Lung microvascular endothelial cell (primary cell): ENCODE measurements at places on chromosomes 12 and 14. TPM values are rescaled to one million over a fixed set of nuclear protein-coding genes. Genes with fewer than 3 reads are reported as not detected.
A peak's percentile ranks its signal among the peaks of the same experiment; 100 is the strongest.

Gene SIX6
- total RNA-seq, result not detected in 2 replicates

Gene KLRC2
- total RNA-seq, result not detected in 2 replicates

Gene RNASE7
- total RNA-seq, result not detected in 2 replicates

Gene STYX
- total RNA-seq, result 15.9 and 20.6 TPM in 2 replicates

Gene KRT7
- 6.7 and 121 TPM in 2 replicates for total RNA-seq

Gene ADAM21
- total RNA-seq, result under 0.01 TPM in 2 replicates

Gene PIK3C2G
- total RNA-seq, result 0.22 and 2.0 TPM in 2 replicates

Gene CLEC2A
- not detected in 2 replicates for total RNA-seq

Gene LTB4R2
- 2.0 and 2.8 TPM in 2 replicates for total RNA-seq

Gene PIANP
- total RNA-seq, result not detected in 2 replicates

Gene TSPAN8
- total RNA-seq, result not detected in 2 replicates

- no peak for DNase-seq
Measured at GRCh38 chr14:68399971-68400370, 392.9 kb downstream of the ZFP36L1 start.

GRCh38 chr14:99125616-99126431 is 146.2 kb downstream of the BCL11B start:
- DNase-seq, result no peak

DNA sequence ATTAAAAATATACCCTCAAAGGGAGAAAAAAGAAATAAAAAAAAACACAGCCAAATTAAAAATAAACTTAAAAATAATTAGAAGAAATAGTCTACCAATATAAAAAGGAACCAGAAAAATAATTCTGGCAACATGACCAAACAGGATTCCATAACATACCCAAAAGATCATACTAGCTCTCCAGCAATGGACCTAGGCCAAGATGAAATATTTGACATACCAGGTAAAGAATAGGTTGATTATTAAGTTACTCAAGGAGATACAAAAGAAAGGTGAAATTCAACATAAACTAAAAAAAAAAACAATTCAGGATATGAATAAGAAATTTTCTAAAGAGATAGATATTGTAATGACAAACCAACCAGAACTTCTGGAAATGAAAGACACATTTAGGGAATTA is 121.3 kb upstream of the SCAF11 start:
- DNase-seq, result no peak

GRCh38 chr14:89078021-89078795 is 253.8 kb downstream of the TTC8 start:
- no peak for DNase-seq

DNA sequence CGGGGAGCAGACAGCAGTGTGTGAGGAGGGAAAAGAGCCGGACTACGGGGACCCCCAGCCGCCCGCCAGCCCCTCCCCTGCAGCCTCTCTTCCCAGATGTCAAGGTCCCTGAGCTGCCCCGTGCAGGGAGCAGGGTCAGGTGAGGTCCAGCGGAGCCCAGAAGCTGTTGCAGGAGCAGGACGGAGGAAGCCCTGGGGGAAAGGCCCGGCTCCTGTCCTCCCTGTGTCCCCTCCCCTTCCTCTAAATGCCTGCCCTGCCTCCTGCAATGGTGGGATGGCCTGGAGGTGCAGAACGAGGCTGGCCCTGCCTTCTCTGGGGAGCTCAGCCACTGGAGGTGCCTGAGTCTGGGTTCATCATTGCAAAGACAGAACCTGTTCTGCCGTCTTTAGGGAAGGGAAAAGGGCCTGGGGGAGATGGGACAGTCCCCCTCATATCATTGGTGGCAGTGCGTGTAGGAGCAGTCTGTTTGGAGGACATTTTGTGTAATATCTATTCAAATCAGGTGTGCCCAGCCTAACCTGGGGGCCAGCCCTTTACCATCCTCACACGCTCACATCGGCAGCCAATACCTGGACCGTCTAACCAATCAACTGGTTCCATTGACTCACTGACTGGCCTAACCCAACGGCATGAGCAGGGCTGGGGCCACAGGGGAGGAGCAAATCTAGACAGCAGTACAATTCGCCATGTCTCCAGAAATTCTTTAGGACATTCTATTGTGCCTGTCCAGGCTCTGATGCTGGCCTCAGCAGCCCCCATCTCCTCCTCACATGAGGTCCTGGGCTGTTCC is 364.1 kb upstream of the SFSWAP start:
- DNase-seq, result no peak

DNA sequence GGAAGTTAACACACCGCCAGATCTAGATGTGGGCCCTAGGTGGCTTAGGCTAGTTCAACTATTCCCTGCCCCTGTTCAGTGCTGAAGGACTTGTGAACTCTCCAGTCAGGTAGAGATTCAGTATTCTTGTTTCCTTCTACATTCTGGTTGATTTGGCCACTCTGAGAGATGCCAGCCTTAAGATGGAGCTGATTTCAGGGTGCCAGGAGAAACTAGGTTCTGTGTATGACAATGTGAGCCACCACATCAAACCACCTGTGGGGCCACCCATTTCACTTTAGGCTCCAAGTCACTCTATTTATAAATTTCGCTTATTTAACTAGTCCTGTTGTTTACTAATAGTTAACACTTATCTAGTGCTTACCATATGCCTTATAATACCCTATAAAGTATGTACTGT is 26.0 kb downstream of the FRMD6 start:
- no peak for DNase-seq

GRCh38 chr14:95274279-95274678 is 45.4 kb downstream of the CLMN start:
- DNase-seq, result no peak

GRCh38 chr12:72499244-72499643 is 227.1 kb downstream of the TRHDE start:
- DNase-seq, result no peak

DNA sequence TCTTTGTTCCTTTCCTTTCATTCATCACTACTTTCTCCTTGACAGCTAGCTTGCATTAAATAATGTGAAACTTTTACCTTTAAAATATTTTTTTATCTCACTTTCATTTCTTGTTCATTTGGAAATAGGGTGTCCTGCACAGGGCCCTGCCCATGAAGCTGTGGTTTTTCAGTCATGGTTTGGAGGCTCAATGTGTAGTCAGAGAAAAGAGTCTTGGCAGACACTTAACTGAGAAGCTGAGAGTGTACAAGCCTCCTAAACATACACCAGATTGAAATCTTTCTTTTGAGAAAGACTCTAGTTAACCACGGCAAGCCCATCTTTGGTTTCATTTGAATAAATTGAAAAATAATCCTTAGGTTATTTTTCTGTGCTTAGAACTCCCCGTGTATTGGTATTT is 74.2 kb downstream of the KICS2 start:
- no peak for DNase-seq

DNA sequence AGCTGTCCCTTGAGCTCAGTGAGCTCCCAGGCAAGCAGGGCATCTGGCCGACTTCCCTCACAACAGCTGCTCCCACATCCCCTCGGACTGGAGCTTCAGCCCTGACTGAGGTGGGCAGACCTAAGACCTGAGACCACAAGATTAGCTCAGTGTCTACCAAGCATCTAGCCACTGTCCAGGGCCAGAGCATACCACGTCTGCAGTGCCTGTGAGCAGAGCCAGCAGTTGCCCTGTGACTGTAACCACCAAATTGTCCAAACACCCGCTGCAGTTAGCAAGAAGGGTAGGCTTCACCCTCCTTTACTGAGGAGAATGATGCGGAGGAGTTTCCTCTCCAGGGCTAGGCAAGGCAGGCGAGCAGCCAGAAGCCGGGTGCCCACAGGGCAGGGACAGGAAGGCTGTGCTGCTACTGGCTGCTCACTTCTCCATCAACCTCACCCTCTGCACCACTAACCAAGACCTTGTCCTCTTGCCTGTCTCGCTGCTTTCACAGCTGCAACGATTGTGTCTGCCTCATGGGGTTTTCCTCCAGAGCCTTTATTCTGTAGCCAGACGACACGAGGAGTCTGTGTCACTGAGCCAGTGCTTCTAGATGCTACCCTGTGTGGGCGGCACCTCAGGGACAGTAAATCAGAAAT is 53.9 kb downstream of the ANAPC7 start:
- no peak for DNase-seq

DNA sequence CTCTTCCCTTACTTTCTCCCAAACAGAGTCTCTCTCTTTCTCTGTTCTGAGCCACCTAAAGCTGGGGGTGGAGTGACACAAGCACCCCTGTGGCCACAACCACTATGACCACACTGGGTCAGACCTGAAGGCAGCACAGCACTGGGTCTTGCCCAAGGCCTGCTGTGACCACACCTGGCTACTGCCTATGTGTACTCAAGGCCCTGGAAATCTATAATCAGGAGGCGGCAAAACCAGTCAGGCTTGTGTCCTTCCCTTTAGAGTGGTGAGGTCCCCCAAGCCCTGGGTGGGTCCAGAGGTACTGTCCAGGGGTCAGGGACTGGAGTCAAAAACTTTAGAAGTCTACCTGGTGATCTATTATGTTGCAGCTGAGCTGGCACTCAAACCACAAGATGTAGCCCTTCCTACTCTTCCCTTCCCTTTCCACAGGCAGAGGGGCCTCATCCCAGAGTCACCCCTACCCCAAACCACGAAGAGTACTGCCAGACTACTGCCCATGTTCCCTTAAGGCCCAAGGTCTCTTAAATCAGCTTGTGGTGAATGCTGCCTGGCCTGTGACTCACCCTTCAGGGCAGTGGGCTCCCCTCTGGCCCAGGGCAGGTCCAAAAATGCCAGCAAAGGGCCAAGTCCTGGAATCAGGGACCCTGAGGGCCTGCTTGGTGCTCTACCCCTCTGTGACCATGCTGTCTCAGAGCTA is 179.8 kb upstream of the DYRK2 start:
- no peak for DNase-seq

DNA sequence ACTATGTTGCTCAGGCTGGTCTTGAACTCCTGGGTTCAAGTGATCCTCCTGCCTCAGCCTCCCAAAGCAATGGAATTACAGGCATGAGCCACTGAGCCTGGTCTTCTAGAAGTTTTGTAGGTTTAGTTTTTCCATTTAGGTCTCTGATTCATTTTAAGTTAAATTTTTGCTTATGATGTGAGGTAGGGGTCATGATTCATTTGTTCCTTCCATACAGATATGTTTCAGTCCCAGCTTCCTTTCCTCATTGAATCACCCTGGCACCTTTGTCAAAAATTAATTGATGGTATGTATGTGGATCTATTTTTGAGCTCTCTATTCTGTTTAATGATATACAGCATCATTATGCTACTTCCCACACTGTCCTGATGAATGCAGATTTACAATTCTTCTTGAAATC is 25.6 kb upstream of the CABP1 start:
- no peak for DNase-seq

- DNase-seq, result no peak
Measured at GRCh38 chr14:104264495-104265265, 126.3 kb downstream of the KIF26A start.

DNA sequence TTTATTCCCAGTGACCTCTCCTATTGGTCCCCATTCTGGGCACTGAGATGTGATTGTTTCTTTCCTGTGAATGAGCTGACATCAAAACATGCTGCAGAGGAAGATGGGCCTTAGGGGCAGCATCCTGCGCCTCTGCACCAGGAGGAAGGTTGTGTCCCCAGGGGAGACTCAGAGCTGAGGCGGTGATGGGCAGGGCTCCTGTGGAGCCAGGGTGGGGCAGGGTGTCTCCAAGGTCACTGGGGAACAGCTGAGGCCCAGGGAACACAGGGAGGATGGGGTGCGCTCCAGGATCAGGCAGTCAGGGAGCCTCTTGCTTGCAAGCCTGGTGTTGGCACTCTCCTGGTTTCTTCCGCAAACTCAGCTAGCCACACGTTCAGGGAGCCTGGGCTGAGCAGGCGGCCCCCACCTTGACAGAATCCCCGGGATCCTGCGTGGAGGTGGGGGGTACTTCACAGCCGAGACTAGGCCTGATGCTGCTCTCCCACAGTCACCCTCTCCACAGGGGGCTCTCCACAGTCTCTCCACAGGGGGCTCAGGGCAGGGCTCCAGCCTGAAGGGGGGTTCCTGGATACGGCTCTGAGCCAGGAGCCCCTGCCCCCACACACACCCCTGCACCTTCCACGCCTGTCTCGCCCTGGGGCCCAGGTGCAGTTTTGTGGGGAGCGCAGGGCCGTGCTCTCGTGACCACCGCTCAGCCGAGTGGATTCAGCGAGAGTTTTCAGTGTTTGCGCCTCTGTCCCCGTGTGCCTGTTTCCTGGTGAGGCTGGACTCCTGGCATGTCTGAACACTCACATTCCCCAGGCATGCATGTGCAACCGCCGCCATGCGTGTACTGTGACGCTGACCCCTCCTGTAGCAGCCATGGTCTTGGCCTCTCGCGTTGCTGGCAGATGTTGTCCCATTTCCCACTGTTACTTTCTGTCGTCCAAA is 264.7 kb downstream of the SEC23A start:
- DNase-seq, result no peak

- DNase-seq, result peak; percentile 52
Measured at GRCh38 chr14:50531595-50532501, 521 bp downstream of the MAP4K5 start.

DNA sequence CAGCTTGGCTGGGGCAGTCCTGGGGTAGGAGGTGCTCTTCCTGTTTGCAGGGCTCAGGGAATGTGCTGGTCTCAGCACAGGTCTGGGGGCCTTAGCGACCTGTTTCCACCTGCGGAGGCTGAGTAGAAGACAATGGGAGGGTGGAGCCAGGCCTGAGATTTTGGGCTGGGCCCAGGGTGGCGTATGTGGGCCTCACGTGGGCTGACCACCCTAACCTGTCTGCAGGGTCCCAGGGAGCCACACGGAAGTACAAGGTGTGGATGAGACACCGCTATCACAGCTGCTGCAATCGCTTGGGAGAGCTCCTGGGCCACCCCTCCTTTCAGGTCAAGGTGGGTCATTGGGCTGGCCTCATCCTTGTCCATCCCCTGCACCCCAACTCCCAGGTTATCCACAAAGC is 1.1 kb downstream of the NOC4L start:
- DNase-seq, result no peak

- no peak for DNase-seq
Measured at GRCh38 chr12:3520711-3521110, 29.7 kb downstream of the PRMT8 start.

DNA sequence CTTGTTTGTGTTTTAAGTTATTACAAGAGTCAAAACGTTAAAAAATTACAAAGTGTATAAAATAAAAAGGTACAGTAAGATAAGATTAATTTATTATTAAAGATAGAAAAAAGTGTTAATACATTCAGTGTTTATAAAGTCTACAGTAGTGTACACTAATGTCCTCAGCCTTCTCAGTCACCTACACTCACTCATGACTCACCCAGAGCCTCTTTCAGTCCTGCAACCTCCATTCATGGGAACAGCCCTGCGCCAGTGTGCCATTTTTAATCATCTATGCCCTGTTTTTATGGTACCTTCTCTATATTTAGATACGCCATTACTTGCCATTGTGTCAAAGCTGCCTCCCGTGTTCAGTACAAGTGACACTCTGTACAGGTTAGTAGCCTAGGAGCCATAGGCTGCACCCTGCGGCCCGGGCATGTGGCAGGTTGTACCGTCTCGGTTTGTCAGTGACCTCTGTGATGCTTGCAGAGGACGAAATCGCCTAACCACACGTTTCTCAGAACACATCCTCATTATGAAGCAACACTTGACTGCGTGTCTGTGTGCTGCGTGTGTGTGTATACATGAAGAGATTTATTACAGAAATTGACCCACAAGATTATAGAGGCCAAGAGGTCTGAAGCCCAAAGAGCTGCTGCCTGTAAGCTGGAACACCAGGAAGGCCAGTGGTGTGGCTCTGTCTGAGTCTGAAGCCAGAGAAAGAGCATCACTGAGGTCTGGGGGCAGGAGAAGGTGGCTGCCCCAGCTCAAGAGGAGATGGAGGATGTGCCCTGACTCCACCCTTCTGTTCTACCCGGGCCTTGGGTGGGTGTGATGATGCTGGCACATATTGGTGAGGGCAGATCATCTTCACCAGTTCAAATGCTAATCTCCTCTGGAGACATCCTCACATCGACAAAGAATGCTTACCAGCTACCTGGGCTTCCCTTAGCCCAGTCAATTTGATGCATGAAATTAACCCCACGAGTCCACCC is 116.6 kb upstream of the C14orf180 start:
- no peak for DNase-seq
